Hindlimb muscle (tissue), 1 donor: ENCODE measurements at places on chromosomes 4 and X.

DNA sequence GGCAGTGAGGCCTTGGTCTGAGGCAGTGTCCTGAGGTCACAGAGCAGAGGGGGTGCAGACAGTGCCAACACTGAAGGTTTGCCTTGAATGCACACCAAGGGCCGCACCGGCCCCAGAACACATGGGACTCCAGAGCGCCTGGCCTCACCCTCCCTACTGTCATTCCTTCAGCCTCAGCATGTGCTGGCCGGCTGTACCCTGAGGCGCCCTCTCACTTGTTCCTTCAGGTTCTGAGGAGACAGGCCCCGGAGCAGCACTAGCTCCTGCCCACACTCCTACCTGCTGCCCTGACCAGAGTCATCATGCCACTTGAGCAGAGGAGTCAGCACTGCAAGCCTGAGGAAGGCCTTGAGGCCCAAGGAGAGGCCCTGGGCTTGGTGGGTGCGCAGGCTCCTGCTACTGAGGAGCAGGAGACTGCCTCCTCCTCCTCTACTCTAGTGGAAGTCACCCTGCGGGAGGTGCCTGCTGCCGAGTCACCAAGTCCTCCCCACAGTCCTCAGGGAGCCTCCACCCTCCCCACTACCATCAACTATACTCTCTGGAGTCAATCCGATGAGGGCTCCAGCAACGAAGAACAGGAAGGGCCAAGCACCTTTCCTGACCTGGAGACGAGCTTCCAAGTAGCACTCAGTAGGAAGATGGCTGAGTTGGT, 2.4 kb downstream of the MAGEA12 start:
- DNase-seq: no peak

DNA sequence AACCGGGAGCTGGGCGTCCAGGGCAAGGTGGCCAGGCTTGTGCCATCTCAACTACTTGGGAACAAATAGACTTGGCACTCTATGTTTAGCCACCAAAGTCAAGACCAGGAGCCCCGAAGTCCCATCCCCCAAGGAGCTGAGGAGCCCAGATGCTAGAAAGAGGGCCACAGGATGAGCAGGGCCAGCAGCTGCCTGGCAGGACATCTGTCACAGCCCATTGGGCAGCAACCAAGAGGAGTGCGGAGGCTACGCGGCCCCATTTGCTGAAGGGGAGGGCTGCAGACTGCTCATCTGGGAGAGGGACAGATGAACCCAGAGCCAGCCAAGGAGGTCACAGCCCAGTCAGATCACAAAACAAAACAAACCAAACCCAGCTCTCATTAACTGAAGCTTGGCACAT, 22.9 kb upstream of the SOWAHD start:
- peak; percentile 13 for DNase-seq

DNA sequence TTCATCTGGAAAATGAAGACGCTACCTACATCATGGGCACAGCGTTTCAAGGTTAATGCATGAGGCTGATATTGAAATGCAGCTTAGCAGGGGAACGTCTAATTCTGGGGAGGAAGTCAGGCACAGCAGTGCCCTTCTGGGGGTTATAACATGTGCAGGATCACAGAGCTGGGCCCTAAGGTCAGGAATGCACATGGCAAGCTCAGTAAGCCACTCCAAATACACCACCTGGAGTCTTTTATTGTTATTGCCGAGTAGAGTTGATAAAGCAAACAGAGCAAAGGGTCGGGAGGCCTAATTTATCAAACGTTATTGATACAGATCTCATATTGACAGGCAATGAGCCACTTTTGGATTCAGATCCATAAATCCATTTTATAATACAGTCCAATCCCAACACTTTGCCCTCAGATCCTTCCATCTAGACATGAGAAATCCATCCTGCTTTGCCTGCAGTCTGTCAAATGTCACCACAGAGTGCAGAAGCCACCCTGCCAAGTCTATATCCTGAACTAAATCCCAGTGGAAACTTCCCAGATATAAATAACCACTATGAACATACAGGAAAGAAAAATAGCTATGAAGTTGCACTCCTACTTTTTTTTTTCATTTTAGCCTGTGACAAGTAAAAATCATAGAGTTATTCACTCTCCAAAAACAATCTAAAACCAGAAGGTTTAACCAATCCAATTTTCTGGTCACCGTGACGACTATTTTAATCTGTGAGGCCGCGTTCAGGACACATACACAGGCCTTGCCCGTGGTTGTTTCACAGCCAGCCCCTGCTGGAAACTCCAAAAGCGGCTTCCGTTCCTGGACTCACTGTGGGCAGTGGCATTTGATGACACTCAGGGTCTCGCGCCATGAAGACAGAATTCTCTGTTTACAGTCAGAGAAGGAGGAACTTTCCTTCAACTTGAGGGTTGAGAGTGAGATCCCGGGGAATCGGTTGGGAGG, 335.4 kb downstream of the DHX15 start:
- peak; percentile 39 for DNase-seq

- no peak for DNase-seq
Measured at GRCh38 chr4:73668782-73669201, 48.6 kb upstream of the RASSF6 start.

- no peak for DNase-seq
Measured at GRCh38 chr4:131613086-131613823, 1535.8 kb upstream of the PCDH10 start.

GRCh38 chr4:147732518-147733235, 789 bp downstream of the ARHGAP10 start:
- DNase-seq: peak; percentile 63

- no peak for DNase-seq
Measured at GRCh38 chr4:52143815-52144214, 92.7 kb downstream of the SPATA18 start.

- DNase-seq: no peak
Measured at GRCh38 chr4:153513596-153513995, 47.4 kb downstream of the TMEM131L start.

GRCh38 chr4:3302786-3303564, 10.2 kb downstream of the RGS12 start:
- no peak for DNase-seq

DNA sequence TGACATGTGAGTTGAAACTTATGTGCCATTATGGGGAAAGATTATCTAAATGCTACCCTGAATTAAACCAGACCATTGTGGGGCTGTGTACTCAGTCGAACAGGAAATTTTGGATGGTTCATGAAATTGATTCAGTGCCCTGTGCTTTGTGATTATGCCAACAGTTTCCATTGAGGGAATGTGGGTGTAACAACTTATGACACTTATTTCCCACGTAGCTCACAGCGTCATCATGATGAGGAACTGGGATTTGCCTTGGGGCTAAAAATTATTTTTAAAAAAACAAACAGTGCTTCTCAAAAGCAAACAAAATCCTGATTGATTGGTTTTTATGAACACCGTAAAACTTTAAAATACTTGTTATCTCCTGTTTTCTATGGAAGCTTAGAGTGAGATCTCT, 8.3 kb upstream of the CLTRN start:
- no peak for DNase-seq
